ENCODE measurements at places on chromosomes 6 and 20.

DNA sequence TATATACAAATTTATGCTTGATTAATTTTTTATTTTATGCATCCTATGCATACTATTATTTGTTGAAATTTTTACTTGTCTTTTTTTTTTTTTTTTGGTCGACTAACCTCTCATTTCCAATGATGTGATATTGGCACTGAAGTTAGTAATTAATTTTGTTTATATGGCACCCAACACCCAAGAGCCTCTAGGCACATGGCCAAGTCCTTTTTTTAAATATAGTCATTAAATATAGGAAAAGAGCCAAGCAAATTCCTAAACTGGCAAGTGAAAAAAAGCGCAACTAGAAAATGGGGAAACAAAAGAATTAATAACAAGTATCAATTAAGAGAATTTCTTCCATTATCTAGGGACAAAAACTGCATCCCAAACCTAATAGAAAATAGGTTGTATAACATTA is 85.5 kb upstream of the HS3ST5 start:
- no peak for DNase-seq

DNA sequence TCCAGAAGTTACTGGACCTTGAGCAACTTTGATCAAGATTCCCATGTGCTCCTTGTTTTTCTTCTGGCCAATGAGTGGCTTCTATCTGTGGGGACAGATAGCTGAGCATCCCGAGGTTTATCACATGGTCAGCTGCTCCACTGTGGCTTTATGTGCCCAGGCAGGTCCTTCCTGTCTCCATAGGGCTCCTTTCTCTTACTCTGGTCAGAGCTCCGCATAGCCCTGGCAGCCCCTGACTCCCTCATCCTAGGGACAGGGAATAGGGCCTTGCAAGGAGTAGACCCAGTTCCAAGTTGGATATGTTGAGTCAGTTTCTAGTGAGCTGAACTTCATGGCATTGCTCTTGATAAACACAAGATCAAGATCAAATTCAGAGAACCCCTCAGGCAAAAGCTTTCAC is 6.4 kb upstream of the MAS1L start:
- no peak for DNase-seq

GRCh38 chr6:4368649-4369048 is 233.3 kb upstream of the ECI2 start:
- no peak for DNase-seq

GRCh38 chr20:57414867-57415592 is 23.8 kb downstream of the RBM38 start:
- no peak for DNase-seq

GRCh38 chr20:50223039-50224005 is 32.7 kb downstream of the CEBPB start:
- no peak for DNase-seq

GRCh38 chr6:95648636-95649035 is 71.3 kb downstream of the MANEA start:
- DNase-seq = no peak

DNA sequence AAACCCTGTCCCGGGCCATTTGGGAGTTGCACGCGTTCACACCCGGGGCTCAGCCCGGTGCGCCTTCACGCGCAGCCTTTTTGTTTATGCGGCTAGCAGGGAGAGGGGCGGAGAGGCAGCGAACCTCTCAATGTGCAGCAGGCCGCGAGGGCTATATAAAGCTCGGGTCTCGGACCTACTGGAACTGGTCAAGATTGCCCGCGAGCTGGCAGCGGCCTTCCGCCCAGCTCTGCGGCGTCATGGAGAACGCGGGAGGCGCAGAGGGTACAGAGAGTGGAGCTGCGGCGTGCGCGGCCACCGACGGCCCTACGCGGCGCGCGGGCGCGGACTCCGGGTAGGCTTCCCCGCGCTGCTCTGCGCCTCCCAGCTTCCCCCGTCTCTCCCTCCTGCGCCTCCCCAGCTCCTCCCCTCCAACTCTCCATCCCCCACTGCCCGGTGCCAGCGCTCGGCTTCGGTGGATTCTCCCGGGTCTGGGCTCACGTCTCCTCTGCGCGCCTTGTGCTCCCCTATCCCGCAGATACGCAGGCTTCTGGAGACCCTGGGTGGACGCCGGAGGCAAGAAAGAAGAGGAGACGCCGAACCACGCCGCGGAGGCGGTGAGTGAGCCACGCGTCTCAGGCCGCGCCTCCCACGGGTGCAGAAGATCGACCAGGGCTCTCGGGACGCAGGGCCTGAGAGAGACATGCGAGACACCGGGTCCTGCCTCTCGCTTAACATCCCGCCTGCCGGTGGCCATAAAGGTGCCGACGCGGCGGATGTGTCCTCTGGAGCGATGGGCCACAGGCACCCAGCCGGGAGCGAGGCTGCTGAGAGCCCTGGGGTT is at the start of gene RIPPLY2:
Gene RIPPLY2 (plus strand): TSS at position 183 of the 823 bp plus-strand sequence. CDS start 57 bp downstream, at position 240.
- DNase-seq = no peak

- DNase-seq = no peak
Observed at GRCh38 chr6:37788259-37788658, 31.3 kb upstream of the ZFAND3 start.

GRCh38 chr20:11890331-11891076 is 27.2 kb upstream of the BTBD3 start:
- no peak for DNase-seq

DNA sequence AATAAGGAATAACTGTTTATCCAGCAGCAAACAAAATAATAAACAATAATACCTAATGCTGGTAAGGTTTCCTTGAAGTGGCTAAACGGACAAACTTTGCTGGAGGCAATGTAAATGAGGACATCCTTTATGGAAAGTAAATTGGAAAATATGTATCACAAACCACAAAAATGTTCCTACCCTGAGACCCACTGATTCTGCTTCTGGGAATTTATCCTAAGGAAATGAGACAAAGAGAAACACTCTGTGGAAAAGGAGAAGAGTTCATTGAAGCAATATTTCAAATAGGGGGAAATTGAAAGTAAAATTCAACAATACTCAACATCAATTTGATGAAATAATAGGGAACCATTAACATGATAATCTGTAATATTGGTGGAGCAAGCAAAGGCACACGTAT is 37.9 kb downstream of the MAFB start:
- DNase-seq = no peak

GRCh38 chr6:46848684-46849360 is 55.6 kb downstream of the MEP1A start:
- DNase-seq = peak; percentile 37
